Cortex of kidney (tissue), 1 donor: ENCODE measurements at places on chromosomes 7 and 10.

- no peak for DNase-seq
Observed at GRCh38 chr7:95607561-95607960, 11.2 kb upstream of the PDK4 start.

GRCh38 chr7:142894112-142894984 lies 8.8 kb upstream of the TRPV6 start:
- no peak for DNase-seq

DNA sequence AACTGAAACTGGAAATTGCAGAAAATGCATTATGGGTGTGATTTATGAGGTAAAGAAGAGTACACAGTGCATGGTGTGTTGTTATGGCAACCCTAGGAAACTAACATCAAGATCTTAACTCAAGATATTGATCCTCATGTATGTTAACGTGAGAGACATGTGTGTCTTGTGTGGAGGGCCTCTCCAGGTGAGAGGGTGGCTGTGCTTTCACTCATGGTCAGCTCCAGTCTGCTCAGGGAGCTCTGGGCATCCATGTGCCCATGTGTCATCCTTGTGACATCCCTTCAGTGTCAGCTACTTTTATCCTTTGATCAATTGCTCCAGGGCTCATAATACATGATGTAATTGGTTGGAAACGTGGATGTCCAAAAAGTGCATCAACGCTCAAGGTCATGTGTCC lies 24.9 kb upstream of the INSYN2A start:
- no peak for DNase-seq

DNA sequence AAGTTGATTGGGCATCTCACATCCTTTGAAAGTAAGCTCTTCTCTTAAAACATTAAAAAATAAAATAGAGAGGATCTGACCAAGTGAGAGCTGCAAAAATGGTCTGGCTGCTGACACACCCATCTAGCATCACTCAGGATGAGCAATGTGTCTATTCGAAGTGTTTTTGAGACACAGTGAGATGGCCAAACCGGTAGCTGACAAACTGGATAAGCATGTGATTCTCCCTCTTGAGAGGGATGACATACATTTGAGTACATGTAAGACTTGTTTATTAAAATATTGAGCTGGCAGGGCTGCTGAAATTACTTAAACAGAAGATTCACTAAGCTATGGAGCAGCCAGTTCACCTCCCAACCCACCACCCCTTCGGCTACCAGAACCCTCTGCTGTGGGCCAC lies 333.9 kb downstream of the ADRA2A start:
- DNase-seq = no peak

GRCh38 chr7:129055861-129056464 lies 1.1 kb upstream of the TNPO3 start:
- DNase-seq = no peak
